ENCODE measurements at places on chromosomes 12 and 14. TPM values are rescaled to one million over a fixed set of nuclear protein-coding genes. Genes with fewer than 3 reads are reported as not detected.
A peak's percentile ranks its signal among the peaks of the same experiment; 100 is the strongest.

GRCh38 chr12:76192416-76192815 lies 107.9 kb upstream of the NAP1L1 start:
- no peak for DNase-seq

DNA sequence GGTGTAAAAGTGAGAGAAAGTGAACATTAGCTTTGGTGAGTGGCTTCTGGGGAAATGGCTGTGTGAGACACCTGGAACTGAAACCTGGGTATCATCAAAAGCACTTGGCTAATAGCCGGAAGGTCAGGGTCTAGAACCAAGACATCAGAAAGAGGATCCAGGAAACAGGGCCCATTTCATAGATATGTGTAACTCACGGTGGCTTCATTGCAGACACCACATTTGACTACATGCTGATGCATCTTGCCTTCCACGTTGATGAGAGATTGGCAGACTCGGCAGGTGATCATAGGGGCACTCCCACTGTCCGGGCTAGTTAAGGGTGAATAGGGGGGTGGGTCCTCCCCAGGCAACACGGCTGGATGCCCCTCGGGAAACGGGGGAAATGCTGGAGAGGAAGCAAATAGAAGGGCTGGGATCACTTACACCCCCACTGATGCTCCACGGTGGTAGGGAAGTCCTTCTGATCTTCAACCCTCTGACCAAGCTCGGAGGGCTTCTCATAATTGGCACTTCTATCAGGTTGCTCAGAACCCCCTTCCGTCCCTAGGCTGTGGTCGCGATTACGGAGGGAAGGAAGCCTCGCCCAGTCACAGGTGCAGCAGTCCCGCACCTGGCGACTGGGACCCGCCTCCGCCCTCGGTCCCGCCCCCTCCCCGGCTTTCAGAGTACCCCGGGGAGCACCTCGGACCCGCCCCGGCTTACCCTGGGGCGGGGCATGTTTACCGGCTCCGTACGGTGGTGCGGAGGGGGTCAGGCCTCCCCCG lies 593 bp downstream of the PIP4P1 start:
- peak; percentile 40 for DNase-seq

DNA sequence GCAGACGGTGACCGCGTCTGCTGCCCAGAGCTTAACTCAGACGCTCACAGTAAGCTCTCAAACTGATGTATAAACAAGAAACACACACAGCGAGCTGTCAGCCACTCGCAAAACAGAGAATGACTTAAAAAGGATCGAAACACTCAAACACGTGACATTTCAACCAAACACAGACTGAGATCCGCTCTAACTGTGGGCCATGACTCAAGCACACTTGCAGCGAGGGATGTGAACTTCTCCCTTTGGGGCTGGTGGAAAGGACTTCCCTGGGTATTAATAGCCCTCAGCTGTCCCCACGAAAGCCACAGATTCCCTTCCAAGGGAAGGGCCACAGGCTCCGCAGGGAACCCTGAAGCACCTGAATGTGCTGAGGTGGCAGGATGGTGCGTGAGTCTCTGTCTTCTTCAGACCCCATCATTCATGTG lies 29.1 kb downstream of the CCDC88C start:
- DNase-seq, result no peak

DNA sequence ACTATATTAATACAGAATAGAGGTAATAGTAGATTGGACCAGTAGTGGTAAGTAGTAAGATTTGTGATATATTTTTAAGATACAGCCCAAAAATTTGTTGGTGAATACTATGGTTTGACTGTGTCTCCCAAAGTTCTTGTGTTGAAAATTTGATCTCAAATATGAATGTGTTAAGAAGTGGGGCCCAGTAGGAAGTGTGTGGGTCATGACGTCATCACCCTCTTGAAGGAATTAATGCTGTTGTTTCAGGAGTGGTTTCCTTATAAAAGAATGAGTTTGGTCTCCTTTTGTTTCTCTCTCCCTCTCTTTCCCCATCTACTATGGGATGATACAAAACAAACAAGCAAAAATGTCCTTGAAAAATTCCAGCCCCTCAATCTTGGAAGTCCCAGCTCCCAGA lies 16.3 kb downstream of the LUM start:
- DNase-seq, result no peak

GRCh38 chr14:78848234-78848820 lies 678.2 kb downstream of the NRXN3 start:
- peak; percentile 13 for DNase-seq

DNA sequence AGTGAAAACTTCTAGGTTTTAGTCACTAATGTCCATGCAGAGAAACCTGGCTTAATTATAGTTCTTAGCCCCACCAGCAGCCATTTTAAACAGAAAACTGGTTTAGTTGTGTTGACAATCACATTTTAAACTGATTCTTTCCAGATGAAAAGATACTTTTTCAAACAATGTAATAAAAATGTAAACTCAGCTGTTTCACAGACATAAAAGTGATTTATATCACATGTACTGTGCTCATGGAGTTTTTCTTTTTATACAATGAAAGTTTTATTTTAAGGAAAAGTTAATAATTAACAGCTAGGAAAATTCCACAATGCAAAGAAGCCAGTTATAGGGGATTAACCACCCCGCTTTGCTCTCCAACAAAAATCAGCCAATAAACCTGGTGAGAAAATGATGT lies 129.7 kb downstream of the PAX9 start:
- no peak for DNase-seq

DNA sequence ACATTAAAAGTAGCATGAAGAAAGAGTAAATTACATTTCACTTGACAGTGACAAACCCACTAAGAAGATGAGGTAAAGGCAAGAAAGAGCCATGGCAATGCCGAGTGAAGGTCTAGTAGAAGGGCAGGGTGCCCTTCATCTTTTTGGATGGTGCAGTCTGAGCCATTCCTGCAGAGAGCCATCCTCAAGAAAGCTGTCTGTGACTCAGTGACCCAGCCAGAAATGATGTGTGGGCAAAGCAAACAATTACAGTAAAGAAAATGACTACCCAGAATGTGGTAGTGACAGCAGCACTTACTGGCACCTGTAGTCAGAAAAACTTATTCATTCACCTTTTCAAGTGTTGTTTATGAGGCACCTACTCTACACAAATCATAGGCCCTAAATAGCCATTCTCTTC lies 281.7 kb downstream of the DUSP6 start:
- DNase-seq, result no peak

SIX1 gene
- total RNA-seq, result 0.20 TPM

CLEC4C gene
- total RNA-seq, result not detected
